ENCODE measurements at places on chromosomes 12 and 14.

- no peak for DNase-seq
Observed at GRCh38 chr12:111175396-111176094, 193.3 kb downstream of the PHETA1 start.

DNA sequence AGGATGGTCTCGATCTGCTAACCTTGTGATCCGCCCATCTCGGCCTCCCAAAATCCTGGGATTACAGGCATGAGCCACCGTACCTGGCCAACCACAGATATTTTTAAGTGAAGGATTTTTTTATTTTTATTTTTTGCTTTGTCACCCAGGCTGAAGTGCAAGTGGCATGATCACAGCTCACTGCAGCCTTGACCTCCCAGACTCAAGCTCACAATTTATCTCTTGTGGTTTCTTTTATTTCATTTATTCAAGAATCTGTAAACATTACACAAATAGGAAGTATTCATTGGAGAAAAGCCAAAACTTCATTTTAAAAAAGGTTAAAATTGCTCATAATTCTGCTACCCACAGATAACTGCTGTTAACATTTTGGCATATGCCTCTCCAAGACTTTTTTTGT, 13.3 kb downstream of the MOAP1 start:
- no peak for DNase-seq

DNA sequence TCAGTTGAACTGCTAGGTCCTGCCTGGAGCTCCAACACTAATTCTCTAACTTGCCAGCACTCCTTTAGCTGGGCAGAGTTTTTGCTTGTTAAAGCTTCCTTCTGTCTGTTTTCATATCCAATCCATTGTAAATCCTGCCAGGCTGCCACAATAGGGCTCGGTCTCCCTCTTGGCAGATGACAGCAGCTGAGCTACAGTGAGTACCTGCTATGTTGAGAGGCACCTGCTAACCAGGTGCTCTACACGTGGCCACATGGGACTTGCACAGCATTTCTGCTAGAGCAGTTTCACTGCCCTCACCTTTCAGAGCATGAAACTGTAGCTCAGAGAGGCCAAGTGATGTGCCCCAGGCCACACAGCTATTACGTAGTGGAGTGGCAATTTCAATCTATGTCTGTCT, 106.6 kb upstream of the NOS1 start:
- no peak for DNase-seq

DNA sequence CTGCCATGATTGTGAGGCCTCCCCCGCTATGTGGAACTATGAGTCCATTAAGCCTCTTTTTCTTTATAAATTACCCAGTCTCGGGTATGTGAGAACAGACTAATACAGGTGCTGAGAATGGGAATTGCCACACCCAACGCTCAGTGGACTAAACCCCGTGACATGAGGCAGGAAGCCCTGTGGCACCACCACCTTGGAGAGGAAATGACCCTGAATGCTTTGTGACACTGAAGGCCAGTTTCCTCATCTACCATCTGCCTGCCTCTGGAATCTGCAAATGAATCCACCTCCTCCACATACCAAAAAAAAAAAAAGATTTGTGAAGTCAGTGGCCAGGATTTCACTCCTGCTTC, 41.6 kb downstream of the NT5DC3 start:
- DNase-seq: no peak

All from T-helper 1 cell (primary cell).